RPMI8226 (cell line): ENCODE measurements at places on chromosomes 5 and 9.

DNA sequence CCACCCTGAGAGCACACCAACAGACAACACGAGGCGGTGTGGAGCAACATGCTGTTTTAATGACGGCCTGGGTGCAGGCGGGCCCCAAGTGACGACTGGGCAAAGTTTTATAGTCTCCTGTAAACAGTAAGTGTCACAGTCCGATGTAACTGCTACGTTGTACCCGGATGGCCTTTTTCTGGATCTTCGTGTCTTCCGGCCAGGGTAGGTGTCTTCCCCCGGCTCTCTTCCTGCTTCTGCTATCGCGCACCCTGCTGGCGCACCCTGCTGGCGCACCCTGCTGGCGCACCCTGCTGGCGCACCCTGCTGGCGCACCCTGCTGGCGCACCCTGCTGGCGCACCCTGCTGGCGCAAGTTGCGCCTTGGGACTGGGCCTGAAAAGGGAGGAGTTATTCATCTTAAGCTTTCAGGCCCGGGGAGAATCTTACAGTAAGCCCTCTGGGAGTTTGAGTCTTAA is 143.0 kb upstream of the TARS1 start:
- no peak for DNase-seq

DNA sequence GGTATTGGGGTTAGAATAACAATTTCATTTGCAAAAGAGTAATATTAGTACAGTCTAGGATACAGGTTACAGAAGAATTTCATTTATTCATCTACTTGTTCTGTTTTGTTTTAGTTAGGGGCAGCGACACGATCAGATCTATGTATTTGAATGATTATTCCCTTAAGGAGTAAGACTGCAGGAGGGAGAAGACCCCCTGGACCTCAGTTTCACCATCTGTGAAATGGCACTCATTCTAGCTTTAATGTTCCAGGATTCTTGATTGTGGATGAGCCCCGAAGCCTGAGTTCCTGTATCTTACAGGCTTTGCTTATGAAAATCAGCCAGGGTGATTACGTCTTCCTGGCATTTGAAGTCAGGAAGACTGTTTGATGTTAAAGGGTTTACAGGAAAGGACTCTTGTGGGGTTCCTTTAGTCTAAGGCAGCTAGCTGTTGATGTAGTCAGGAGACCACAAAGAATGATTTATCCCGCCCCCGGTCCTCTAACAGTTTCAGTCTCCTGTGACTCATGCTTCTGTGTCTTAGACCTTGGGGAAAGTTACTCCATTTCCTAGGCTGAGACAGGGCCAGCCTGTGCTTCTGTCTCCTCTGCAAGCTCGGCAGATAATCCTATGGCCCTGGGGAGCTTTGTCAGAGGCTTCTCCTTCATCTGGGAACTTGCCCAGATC is 11.5 kb downstream of the SMIM3 start:
- DNase-seq: no peak

GRCh38 chr9:29176786-29177185 is 1603.5 kb upstream of the C9orf72 start:
- DNase-seq: no peak

DNA sequence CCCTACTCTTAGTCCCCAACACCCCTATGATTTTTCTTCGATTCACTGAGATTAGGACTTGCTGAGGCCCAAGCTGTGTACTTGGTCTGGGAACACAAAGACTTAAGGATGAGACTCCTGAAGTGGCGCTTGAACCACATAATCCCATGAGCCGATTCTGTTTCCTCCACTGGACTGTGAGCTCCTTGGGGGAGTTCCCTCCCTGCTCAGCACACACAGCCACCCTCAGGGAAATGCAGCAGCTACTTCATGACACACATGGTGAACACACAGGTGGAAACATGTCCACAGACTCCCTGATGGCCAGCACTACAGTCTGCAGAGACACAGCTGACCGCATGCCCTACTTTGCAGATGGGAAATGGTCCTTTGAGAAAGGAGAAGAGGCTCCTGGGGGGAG is 101.1 kb downstream of the C5orf15 start:
- no peak for DNase-seq

GRCh38 chr5:37701868-37702267 is 138.0 kb downstream of the GDNF start:
- DNase-seq: no peak

- peak; percentile 38 for DNase-seq
These were observed 12.6 kb downstream of the HK3 start for GRCh38 chr5:176886336-176887251.

DNA sequence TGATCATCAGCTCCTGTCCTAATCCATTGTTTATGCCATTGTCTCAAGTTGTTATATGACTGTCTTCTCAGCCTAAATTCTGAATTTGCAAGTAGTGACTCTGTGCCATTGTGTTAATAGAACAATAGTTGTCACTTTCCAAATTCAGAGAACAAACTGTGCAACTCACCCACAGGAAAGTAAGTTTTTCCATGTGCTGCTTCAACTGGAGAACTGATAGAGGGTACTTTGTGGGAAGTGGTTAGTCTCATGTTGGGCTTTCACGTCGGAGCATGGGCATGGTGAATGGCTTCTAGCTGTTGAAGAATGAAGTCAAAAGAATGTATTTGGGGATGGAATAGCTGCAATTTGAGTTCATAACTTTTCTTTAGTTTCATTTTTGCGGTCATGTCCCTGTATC is 146.0 kb downstream of the CD180 start:
- DNase-seq: no peak

DNA sequence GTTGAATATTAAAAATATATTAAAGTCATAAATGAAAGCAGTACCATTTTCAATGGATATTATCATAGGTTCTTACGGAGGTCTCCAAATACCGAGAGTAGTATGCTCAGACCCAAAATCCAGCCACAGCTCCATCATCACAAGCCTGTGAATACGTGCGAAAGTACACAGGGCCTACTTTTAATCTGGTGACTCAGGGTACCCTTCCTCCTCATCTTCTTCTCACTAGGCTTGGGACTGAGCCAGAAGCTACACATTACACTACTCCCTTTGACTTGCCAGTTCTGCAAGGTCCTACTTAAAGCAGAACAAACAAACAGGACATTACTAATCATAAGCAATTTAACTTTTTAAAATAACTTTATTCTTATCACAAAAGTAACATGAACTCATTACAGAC is 7.6 kb upstream of the RIC1 start:
- DNase-seq: no peak

DNA sequence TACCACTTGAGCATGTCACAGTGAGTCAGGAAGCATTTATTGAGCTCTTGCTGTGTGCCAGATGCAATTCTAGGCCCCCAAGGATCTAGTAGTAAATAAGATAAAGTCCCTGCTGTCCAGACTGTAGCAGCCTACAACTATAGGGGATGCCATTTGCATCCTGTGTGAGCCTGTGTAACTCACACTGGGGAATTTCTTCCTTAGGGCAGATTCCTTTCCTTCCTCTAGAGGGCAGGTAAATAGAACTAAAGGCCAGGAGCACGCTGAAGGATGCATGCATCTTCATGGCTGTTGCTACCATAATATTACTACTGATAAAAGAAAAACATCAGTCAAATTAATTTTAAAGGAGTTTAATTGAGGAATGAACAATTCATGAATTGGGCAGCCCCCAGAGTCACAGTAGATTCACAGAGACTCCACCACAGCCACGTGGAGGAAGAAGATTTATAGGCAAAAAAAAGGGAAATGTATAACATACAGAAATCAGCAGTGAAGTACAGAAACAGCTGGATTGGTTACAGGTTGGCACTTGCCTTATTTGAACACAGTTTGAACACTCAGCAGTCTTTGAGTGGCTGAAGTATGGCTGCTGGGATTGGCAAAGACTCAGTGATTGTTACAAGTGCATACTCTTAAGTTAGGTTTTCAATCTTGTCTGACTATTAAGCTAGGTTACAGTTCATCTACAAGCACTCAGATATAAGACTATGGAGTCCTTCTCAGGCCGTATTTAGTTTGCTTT is 98.9 kb downstream of the ACTL7B start:
- DNase-seq: no peak

DNA sequence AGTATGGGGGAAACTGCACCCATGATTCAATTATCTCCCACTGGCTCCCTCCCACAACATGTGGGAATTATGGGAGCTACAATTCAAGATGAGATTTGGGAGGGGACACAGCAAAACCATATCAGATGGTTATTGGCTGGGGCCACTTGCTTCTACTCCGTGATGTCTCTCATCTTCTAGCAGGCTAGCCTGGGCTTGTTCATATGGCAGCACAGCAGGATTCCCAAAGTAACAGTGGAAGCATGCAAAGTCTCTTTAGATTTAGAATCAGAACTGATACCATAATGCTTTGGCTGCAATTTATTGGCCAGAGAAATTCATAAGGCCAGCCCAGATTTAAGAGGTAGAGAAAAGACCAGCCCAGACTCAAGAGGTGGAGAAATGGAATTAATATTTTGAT is 126.2 kb downstream of the PTTG1 start:
- no peak for DNase-seq

GRCh38 chr9:137138722-137139467 is at the start of gene GRIN1:
GRIN1 (plus strand) TSS chr9:137139154; CDS start chr9:137139487, 333 bp downstream.
- DNase-seq: no peak

DNA sequence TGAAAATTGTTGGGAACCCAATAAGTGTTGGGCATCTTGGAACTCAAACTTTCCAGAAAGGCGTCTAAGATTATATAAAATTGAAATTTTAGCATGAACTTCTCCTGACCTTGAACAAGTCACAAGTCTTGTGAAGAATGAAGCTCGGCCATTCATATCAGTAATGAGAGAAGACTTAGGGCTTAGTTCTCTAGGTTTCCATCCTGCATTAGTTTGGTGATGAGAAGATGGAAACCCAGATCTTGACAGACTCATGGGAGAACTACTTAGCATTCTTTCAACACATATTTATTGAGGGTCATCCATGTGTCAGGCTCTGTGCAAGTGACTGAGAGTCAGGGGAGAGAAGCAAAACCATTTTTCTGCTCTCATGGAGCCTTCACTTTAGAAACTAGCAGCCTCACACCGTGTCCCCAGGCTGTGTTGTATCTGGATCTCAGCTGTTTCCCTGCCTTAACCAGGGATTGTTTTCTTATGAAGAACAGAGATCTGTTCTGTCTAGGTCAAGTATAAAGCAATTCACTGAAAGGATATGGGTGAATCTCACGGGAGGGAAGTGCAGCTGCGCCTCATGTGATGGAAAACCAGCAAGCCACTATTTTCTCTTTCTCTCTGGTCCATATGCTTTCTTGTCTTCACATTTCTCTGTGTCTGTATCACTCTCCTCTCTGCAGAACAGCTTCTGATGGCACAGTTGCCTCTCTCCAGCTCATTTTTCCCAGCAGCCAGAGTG is 3.4 kb downstream of the GARNL3 start:
- no peak for DNase-seq

- no peak for DNase-seq
These were observed 69.7 kb upstream of the TNPO1 start for GRCh38 chr5:72746736-72747135.

- DNase-seq: no peak
These were observed 369.7 kb downstream of the DEPDC1B start for GRCh38 chr5:60330236-60330635.

- DNase-seq: no peak
These were observed at the start of gene PPIC for GRCh38 chr5:123036391-123037103. PPIC (minus strand) TSS chr5:123036725; CDS start chr5:123036625, 100 bp downstream.

- DNase-seq: no peak
These were observed 175.1 kb downstream of the CD180 start for GRCh38 chr5:67021521-67021920.

- DNase-seq: no peak
These were observed 94.0 kb downstream of the ZNF462 start for GRCh38 chr9:106956971-106957370.

DNA sequence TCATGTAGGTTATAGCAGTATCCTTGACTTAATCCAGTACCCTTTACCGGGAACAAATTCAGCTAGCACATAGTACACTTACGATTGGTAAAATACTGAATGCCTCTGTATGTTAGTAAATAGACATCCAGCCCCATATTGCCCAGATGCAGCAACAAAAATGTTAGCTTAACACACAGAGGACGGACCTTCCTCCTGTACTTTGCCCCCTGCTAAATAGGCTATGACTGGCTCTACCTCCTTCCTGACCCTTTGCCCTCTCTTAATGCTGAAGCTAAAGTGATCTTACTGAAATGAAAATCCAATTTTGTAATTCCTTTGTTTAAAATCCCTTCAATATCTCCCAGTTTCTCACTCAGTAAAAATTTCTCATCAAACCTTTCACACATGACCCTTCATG is 183.1 kb downstream of the PARP8 start:
- no peak for DNase-seq

- peak; percentile 65 for DNase-seq
These were observed 50.2 kb downstream of the C9orf50 start for GRCh38 chr9:129570450-129571297.

- no peak for DNase-seq
These were observed 42.8 kb downstream of the TIMD4 start for GRCh38 chr5:156920042-156920860.

GRCh38 chr9:22316645-22317044 is 130.0 kb upstream of the DMRTA1 start:
- DNase-seq: no peak

DNA sequence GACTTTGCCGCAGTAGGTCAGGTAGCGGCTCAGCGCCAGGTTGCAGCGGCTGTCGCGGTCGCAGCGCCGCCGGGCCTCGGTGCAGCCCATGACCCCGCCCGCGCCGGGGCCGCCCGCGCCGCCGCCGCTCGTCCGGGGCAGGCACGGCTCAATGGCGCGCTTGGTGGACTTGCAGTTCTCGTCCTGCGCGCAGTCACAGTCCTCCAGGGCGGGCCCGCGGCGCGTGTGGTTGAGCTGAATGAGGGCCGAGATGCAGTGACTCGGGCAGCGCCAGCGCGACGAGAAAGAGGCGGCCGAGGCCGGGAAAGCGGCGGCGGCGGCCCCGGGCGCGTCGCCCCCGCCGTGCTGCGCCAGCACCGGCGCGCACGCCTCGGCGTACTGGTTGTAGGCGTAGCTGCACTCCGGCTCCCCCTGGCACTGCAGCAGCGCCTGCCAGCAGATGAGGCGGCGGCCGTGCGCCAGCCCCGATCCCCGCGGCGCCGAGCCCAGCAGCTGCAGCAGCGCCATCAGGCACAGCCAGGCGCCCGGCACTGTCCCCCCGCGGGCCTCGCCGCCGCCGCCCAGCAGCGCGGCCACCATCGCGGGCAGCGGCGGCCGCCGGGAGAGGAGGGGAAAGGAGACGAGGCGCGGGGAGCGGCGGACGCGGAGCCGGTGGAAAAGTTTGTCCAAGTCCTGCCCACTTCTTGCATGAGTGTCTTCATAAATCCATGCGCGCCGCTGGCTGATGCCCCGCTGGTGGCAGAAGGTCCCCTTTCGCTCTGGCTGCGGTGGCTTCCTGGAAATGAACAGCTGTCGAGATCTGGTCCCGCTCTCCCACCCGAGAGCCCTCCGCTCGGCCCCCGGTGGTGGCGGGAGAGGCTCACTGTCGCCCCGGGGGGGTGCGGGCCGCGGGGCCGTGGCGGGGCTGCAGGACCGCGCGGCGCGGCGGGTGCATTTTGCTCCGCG is 833 bp downstream of the GAS1 start:
- DNase-seq: peak; percentile 75

- DNase-seq: no peak
These were observed 595.7 kb upstream of the KLF4 start for GRCh38 chr9:108085294-108085693.
